CD4-positive, alpha-beta T cell treated with Interleukin-2 at 100 ng/mL for 4 hours (primary cell): ENCODE measurements at places on chromosomes 11 and 22.

DNA sequence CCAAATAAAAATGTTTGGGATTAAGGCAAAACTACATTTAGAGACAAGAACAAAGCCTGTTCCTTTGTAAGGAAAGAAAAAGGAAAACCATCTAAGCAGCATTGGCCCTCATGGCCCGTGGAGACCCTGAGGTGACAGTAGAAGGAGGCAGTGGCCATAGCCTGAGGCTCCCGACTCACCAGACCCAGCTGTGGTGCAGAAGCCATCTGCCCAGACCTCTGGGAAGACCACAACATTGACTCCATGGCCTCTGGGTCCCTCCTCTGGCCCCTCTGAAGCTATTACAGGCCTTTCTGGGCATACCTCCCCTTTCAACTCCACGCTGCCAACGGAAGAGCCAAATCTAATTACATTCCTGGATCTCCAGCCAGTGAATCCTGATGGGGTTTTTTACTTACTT, 6.4 kb downstream of the PRAME start:
- no peak for DNase-seq

DNA sequence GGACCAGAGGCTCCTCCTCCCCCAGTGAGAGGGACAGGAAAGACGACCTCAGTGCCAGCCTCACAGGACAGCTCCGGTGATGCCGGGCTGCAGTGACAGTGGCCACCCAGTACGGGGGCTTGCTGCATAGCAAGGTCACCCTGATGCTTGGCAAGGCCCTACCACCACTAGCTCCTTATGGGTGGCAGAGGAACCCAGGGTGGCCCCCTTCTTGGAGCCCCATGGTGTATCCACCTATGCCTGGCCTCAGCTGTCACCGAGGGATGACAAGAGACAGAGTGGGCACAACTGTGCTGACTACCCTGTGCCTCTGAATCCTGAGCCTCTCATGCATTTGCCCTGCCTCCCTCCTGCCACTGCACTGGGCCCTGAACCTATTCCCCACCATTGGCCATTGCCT, 809.2 kb downstream of the TBC1D22A start:
- DNase-seq = no peak

GRCh38 chr11:64791781-64792291, 11.2 kb downstream of the MAP4K2 start:
- no peak for DNase-seq

GRCh38 chr11:119118946-119119345, 2.4 kb upstream of the HINFP start:
- DNase-seq = no peak

DNA sequence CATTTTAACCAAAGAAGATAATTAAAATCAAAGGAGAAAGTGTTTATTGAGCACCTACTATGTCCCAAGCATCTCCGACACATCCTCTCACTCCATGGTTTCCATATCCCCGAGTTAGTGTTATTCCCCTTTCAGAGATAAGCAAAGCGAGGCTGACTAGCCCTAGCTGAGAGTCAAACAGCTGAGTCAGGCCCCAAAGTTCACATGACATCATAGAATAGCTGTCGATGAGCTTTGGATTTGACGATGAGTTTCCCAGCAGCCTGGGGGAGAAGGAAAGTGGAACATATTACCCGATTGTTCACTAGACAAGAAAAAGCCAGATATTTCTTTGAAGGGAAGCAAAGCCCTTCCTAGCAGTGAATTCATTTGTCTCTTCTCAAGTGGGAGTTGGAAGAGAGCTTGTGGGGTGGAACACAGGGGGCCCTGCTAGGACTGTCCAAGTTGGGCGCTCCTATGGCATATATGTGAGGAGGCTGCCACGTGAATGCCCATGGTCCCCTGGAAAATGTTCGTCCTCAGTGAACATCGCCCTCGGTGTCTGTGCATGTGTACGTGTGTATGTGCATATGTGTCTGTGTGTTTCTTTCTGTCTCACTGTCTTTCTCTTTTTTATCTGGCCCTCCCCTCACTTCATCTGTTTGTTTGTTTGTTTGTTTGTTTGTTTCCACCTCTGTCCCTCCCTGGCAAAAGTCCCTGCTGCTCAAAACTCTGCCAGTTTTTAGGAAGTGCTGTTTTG, 493 bp upstream of the CYTH4 start:
- DNase-seq = no peak

DNA sequence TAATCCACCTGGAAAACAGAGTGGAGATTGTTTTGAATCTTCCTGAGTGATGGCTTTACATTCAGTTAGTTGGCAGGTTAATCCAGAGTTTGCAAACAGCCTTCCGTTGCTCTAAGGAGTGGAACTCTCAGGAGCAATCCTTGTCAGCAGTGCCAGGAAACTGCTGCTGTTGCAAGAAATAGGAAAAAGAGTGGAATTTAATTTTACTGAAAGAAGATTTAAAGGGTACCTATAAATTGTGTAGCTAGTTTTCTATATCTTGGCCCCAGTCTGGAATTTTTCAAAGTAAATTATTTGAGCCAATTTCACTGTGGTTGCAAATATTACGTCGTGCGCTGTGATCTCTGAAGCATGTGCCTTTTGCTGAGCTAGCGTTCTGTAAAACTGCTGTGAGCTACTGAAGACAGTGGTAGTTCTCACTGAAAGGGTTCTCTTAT, 55.5 kb upstream of the SLC5A12 start:
- no peak for DNase-seq

GRCh38 chr22:23531283-23531956, 48.7 kb downstream of the IGLL1 start:
- DNase-seq = no peak

GRCh38 chr22:33051960-33052839, 6.0 kb downstream of the SYN3 start:
- no peak for DNase-seq

DNA sequence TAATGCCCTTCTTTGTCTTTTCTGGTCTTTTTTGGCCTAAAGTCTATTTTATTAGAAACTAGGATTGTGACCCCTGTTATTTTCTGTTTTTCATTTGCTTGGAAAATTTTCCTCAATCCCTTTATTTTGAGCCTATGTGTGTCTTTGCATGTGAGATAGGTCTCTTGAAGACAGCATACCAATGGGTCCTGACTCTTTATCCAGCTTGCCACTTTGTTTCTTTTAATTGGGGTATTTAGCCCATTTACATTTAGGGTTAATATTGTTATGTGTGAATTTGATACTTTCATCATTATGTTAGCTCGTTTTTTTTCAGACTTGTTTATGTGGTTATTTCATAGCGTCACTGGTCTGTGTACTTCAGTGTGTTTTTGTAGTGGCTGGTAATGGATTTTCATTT, 682.6 kb downstream of the JRKL start:
- DNase-seq = no peak

GRCh38 chr22:45834795-45835194, 142.2 kb downstream of the WNT7B start:
- DNase-seq = no peak

GRCh38 chr11:69456712-69457111, 24.8 kb upstream of the LINC01488 start:
- no peak for DNase-seq

GRCh38 chr11:19739872-19740271, 27.2 kb downstream of the NAV2 start:
- DNase-seq = no peak

GRCh38 chr11:128603752-128604414, 16.5 kb upstream of the ETS1 start:
- DNase-seq = peak; percentile 25

DNA sequence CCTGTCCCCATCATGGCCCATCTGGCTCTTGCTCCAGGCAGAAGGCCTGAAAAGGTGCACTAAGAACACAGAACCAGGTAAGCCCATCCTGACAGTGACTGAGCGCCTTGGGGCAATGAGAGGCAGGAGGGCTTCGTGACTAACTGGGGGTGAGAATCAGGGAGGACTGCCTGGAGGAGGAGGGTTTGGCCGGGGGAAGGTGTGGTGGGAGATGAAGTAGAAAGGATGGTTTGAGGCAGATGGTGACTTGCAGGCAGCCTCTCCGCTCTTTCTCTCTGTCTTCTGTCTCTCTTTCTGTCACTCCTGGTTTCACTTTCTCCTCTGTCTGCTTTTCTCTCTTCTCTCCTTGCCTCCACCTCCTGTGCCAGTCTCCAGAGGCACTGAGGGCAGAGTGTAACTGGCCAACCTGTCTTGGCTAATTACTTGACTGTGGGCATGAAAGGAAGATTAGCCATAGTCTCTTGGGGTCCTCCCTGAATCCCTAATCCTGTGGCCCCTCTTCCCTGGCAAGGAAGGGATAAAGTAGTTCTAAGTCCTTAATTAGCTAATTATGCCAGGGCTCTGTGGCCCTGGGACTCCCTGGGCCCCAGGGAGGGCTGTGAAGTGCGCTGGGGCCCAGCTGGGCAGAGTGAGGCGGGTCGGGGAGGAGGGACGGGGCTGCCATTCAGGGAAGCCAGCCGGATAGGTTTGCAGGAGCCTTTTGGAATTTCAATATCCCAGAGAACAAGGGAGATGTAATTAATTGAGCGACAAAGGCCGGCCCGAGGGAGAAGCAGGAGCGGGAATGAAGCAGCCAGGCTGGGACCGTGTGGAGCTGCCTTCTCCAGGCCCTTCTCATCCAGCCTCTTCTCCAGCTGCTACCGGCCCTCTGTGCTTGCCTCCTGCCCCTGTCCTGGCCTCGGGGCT, 61.1 kb downstream of the CACNA1I start:
- no peak for DNase-seq

DNA sequence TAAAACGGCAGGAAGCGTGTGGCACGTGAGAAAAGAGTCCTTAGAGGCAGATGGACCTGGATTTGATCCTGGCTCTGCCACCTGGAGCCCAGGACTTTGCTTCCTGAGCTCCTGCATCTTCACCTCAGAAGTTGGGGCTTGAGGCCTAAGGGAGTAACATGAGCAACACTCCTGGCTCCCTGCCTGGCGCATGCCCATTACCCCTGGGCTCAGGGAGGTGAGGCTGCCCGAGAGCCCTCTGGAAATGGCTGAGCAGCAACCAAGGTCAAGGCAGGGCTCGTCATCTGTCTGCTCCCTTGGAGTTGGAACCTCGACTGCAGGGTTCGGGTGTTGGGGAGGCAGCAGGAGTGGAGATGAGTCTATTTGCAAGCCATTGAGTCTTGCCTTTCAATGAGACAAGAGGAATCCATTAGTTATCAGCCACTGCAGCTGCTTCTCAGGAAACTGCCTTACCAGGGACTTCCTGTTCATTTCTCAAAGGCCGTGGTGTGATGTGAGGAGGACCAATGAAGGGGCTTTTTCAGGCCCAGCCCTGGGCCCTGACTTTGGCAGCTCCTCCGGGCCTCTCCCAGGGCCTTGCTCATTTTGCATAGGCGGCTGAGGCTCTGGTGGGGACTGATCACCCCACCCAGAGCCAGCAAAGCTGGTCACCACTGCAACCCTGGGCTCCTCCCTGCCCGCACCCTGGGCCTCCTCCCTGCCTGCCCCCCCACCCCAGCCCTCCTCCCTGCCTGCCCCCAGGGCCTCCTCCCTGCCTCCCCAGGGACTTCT, 6.4 kb downstream of the FADS2 start:
- peak; percentile 45 for DNase-seq

DNA sequence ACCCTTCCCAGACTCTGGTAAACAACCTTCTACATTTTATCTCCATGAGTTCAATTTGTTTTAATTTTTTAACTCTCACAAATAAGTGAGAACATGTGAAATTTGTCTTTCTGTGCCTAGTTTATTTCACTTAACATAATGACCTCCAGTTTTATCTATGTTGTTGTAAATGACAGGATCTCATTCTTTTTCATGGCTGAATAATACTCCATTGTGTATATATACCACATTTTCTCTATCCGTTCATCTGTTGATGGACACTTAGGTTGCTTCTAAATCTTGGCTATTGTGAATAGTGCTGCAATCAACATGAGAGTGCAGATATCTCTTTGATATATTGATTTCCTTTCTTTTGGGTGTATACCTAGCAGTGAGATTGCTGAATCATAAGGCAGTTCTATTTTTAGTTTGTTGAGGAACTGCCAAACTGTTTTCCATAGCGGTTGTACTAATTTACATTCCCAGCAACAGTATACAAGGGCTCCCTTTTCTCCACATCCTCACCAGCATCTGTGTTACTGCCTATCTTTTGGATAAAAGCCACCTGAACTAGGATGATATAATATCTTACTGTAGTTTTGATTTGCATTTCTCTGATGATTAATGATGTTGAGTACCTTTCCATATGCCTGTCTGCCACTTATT, 93.9 kb downstream of the ATG16L2 start:
- no peak for DNase-seq
